ENCODE measurements at places on chromosomes 11 and 22.

GRCh38 chr11:122179961-122180834, 64.2 kb upstream of the BLID start:
- no peak for DNase-seq

DNA sequence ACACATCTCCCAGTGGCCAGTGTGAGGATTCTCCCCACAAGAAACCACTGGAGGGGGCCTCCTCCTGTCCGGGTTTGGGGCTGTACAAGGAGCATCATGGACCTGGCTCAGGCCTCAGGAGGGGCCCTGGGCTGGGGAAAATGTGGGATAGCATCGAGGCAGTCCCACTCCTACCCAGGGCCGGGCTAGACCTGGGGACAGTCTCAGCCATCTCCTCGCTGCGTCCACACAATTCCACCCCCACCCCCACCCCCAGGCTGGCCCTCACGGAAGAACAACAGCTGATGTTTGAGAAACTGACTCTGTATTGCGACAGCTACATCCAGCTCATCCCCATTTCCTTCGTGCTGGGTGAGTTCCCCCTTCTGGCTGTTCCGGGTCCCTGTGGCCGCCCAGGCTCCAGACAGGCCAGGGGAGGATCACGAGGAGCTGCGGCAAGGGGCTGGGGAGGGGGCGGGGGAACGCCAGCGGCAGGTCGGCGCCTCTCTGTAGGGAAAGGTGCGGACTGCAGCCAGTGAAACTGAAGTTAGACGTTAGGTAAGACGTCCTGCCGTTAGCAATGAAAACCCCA, 4.8 kb downstream of the BEST1 start:
- no peak for DNase-seq

DNA sequence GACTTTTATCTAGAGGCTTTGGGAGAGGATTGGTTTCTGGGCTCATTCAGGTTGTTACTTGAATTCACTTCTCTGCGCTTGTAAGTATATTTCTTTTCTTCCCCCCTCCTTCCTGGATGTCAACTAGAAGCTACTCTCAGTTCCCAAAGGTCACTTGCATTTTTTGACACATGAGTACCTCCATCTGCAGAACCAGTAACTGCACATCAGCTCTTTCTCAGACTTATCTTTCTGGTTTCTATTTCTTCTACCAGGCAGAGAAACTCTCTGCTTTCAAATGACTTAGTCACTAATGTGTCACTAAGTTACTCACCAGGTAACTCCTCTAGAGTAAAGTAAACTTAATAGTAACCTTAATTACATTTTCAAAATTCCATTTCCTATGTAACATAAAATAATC, 773.0 kb upstream of the LUZP2 start:
- no peak for DNase-seq

GRCh38 chr11:20912922-20913512, 243.6 kb downstream of the NELL1 start:
- DNase-seq = no peak

DNA sequence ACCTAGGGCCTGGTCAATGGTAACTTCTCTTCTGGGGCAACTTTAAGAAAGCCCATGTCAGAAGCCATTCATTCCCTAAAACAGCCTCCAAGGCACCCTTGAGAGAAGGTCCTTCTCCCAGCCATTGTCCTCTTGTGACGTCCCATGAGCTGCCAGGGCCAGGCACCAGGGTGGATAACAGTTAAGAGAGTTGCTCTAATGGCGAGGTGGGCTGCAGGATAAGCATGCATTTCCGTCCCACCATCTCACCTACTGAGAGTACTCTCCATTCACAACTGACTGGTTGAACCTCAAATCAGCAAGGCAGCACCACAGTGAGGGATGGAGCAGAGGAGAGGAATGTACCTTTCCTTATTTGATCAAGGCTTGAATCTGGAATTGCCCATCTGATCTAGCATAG, 14.6 kb downstream of the POU2AF1 start:
- no peak for DNase-seq

GRCh38 chr11:33742249-33742851, 6.1 kb upstream of the CD59 start:
- DNase-seq = no peak

DNA sequence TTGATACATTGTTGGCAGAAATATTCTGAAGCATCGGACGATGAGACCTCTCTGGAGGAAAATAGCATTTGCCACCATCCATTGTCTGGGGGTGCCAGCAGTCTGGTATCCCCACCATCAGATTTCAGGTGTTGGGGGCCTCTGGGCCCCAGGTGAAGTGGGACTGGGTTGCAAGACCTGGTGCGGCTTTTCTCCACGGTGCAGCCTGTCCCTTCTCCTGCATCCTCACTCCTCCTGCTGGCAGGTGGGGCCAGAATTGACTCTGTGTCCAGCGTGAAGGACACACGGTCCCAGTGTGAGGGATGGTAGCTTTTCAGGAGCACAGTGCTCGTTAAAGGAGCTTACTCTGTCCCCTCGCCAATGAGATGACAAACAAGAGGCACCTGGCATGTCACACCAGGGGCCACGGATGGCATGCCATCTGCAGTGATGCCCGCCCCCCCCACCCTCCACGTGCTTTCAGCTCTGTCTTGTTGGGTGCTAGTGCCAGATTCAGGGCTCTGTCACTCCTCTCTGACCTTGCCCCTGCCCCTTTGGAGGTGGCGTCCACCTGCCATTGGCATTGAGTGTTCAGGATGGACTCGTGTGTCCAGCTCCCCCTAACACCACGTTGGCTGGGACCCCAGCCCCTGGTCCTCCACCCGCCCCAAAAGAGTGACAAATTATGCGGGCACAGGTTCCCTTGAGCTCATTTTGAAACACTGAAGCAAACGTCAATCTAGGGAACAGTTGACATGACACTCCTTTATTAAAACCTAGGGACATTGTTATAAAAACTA, 62.4 kb downstream of the PARVG start:
- DNase-seq = no peak

GRCh38 chr11:66810576-66811185, 32.6 kb upstream of the RCE1 start:
- DNase-seq = no peak

Data from activated T-cell treated with anti-CD3 and anti-CD28 coated beads for 1 hour (primary cell).